Stimulated activated CD4-positive, alpha-beta T cell treated with anti-CD3 and anti-CD28 coated beads, TNF-alpha, amount 100 ng/mL, for 24 hours (primary cell): ENCODE measurements at places on chromosomes 6 and 20.

GRCh38 chr20:44083220-44083933, 103.6 kb downstream of the JPH2 start:
- no peak for DNase-seq

DNA sequence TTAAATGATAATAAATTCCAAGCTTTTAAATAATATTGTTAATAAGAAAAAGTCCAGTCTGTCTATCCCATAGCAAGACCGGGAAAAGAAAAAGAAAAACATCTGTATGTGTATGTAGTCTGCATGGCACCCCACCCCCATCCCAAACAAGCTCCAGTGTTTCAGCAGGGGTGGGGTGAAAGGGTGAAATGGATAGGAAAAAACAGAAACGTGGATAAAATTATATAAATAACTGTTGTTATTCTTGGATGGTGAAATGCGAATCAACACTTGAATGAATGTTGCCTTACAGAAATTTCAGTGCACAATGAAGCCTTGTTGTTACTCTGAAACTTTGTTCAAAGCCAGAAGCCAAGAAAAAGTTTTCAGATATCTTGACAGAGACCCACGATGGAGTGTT, 31.4 kb downstream of the HAO1 start:
- DNase-seq, result no peak

DNA sequence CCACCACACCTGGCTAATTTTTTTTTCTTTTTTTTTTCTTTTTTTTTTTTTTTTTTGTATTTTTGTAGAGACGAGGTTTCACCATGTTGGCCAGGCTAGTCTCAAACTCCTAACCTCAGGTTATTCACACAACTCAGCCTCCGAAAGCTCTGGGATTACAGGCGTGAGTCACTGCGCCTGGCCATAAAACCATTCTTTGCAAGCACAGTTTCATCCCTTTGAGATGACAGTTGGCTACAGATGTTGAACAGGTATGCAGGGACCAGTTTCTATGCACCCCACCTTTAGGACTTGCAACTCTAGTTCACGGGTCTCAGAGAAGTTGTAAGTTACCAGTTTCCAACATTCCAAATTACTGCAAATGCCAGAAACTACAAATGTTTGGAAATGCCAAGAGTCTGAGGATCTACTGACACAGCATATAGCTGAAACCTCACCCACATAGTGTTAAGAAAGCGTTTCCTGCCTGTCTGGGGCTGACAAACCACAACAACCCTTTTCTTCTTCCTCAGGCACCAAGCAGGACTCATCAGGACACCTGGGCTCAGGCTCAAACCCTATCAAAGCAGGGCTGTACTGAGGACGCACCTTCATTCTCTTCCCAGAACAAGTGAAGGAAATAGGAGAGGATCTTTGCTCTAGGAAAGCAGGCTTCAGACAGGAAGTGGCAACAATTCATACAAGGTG, 22.9 kb downstream of the ARHGAP18 start:
- peak; percentile 38 for DNase-seq

- DNase-seq, result no peak
Measured at GRCh38 chr20:57716202-57716601, 6.4 kb upstream of the PMEPA1 start.

DNA sequence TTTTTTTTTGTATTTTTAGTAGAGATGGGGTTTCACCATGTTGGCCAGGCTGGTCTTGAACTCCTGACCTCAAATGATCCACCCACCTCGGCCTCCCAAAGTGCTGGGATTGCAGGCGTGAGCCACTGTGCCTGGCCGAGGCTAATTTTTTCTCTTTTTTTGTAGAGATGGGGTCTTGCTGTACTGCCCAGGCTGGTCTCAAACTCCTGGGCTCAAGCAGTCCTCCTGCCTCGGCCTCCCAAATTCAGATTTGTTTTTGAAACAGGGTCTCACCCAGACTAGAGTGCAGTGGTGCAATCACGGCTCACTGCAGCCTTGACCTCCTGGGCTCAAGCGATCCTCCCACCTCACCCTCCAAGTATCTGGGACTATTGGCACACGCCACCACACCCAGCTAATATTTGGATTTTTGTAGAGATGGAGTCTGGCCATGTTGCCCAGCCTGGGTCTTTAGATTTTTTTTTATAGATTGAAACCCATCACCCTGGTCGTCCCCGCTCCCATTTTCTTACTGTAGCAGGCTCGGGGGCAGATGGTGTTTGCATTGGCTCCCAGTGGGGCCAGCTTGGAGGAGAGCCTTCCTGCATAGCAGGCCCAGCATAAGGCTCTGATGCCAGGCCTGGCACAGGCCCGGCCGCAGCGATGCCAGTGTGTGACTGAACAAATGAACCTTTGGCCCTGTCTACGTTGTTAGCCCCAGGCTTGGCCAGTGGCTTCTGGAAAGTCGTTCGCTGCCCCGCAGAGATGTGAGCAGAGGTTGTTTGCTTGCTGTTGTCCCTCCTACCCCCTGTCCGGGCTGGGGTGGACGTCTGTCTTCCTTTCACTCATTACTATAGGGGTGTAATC, 4.3 kb upstream of the MTG2 start:
- no peak for DNase-seq

DNA sequence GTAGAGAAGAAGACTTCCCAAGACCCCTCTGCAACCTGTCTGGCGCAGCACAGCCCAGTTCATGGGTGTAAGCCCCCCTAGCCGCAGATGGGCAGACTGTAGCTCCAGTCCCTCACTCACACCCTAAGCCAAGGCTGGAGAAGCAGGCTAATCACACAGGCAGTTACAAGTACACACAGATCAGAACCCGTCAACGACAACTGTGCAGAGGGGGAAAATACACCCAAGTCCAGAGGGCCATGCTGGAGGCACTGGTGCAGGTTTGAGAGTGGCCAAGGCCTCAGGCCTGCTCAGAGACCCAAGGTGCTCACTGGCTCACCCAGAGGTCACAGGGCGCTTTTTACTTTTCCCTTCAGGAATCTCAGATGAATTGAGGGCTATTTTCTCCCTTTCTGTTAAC, 106.1 kb downstream of the NOL4L start:
- DNase-seq, result no peak

DNA sequence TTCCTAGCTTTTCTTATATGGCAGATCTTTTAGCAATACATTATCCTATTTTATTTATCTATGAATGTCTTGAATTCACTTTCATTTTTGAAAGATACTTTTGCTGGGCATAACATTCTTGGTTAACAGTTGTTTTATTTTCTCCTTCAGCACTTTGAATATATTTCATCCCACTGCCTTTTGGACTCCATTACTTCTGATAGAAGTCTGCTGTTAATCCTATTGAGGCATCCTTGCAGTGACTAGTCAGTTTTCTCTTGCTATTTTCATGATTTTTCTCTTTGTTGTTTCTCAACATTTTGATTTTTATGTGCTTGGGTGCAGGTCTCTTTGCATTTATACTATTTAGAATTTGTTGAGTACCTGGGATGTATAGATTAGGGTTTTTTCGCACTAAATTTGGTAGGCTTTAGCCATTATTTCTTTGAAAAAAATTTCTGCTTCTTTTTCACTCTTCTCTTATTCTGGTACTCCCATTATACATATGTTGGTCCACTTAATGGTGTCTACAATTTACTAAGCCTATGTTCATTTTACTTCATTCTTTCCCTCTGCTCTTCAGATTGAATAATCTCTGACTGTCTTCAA, 53.2 kb downstream of the PHACTR3 start:
- no peak for DNase-seq

- DNase-seq, result no peak
Measured at GRCh38 chr6:100468016-100468622, 3.4 kb upstream of the SIM1 start.

DNA sequence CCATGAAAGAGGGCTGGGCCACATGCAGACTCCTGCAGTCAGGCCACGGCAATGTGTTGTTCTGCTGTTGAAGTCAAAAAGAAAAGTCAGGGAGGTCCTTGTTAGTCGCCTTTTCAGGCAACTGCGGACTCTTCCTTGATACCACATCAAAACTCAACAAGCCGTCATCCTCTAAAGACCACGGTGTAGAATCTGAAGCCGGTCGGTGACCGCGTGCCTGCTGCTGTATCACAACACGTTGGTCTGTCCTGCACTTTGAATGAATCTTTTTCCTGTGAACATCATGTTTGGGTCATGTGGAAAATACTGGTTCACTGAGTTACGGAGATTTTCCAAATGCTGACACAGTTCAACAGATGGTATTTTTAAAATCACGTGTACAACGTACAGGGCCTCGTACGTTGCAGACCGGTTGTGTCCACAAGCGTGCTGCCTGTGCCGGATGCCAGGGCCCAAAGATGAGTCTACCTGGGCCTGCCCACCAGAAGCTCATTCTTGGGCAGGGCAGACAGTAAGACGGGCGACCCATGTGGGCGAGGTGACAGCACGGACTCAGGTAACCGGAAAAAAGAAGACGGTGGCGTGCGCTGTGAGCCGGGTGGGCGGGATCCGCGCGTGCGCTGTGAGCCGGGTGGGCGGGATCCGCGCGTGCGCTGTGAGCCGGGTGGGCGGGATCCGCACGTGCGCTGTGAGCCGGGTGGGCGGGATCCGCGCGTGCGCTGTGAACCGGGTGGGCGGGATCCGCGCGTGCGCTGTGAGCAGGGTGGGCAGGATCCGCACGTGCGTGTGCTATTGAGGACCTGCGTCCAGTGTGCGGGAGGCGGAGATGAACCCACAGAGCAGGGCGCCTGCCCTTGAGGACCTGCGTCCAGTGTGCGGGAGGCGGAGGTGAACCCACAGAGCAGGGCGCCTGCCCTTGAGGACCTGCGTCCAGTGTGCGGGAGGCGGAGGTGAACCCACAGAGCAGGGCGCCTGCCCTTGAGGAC, 114.5 kb downstream of the FAM120B start:
- DNase-seq, result no peak

GRCh38 chr6:72245565-72245964, 359.2 kb downstream of the RIMS1 start:
- no peak for DNase-seq

- DNase-seq, result peak; percentile 88
Measured at GRCh38 chr6:109094416-109095035, at the start of gene SESN1. Gene SESN1 (minus strand): TSS chr6:109094846. CDS start chr6:109094073, 773 bp downstream.

DNA sequence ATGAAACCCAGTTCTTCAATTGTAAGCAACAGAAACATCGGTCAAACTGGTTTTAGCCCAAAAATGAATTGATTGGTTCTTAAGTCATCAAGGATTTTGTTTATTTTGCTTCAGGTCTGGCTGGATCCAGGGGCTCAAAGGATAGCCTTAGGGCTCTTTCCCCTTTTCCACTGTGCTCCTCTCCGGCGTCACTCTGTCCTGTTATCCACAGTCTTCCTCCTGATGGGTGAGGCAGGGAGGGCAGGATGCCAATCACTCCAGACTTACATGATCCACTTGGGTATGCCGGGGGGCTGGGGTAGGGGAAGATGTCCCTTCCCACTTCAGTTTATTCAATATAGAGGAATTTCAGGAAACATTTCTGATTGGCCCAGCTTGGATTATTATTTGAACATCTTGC, 40.0 kb downstream of the PLAGL2 start:
- no peak for DNase-seq

DNA sequence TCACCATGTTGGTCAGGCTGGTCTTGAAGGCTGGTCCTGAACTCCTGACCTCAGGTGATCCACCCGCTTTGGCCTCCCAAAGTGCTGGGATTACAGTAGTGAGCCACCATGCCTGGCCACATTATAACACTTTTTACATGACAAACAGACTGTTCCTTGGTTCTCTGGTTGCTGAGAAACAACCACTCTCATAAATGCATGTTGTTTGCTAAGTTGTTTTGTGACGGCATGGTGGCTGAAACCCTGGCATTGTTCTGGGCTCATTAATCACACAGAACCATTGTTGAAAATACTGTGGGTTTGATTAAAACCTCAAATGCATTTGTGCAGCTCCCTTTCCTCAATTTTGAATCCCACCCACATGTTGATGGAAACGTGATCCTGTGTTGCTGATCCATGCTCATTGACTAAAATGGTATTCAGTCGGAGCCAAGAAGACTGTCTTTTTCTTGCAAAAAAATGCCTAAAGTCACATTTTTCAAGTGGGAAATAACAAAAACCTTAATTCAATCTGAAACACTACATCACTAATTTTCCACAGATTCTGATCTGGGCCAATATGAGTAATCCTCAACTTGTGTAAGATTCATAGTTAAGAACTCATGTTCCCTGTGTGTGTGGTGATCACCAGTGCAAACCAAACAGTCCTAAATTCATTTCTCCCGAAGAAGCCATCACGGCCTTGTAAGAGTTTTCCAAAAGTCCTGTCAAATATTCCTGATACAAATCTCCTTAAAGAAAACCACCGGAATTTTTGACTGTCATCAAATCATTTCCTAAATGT, 132.8 kb downstream of the FNDC1 start:
- no peak for DNase-seq

DNA sequence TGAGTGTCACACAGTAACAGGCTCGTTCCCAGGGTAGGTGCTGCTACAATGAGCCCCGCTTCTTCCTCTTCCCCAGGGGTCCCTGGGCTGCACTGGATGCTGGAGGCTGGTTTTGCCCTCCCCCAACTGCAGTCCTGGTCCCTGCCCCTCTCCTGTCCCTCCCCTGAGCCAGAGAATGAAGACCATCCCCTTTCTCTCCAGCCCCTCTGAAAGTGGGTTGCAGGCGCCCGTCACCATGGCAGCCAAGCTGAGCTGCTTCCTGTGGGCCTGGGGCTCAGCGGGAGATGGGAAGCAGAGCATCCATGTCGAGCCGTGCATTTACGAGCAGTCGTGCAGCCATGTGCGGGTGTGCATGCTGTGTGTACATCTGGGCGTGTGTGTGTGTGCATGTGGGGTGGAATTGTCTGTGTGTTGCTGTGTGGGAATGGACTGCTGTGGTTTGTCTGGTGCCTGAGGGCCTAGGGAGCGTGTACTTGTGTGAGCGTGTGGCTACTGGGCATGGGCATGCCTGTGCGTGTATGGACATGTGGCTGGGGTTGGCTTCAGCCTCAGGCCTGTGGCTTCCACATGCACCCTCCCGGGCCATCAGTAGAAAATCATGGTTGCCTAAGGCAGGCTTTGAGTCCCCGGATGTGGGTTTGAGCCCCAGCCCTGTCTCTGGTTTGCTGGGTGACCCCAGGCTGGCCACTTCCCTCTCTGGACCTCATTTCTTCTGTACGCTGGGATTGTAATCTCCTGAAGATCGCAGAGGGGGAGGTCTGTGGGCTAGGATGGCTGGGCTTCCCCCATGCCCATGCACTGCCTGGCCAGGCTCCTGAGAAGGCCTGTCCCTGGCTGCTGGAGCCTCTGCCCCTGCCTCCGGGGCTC, 48.8 kb downstream of the SRC start:
- DNase-seq, result no peak

DNA sequence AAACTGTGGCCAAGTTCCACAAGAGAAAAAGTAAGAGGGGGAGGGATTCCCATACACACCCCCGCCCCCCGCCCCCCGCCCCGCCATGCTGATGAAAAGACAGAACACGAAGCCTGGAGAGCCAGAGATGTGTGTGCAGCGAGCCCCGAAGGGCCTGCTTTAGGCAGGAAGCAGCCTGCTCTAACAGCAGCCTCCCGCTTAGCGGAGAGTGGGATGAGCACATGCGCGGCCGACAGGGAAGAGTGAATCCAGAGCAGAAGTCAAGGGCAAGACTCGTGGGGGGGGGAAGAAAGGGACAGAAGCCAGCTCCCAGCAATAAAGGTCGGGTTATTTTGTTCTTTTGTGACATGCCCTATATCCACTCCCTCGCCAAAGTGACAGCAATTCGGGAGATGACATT, 67.2 kb upstream of the PTGIS start:
- DNase-seq, result no peak

- DNase-seq, result no peak
Measured at GRCh38 chr6:89662659-89663223, 24.2 kb upstream of the LYRM2 start.
